ENCODE measurements at places on chromosomes 5 and 9. TPM values are rescaled to one million over a fixed set of nuclear protein-coding genes. Genes with fewer than 3 reads are reported as not detected.

Gene SLC34A1
- total RNA-seq: 0.43 TPM

Gene SIL1
- 70.8 TPM for total RNA-seq

Gene PPP3R2
- total RNA-seq: not detected

Gene SUSD3
- total RNA-seq: 1.7 TPM

Gene PGM5
- under 0.01 TPM for total RNA-seq

Gene SLC6A3
- not detected for total RNA-seq

Gene FAM200C
- total RNA-seq: 2.6 TPM

Gene TRIP13
- total RNA-seq: 7.5 TPM

Gene SNCB
- not detected for total RNA-seq

Gene TMEM215
- total RNA-seq: not detected

Gene PCDH12
- total RNA-seq: not detected

Gene PCDHGB2
- not detected for total RNA-seq

Gene PDE8B
- total RNA-seq: not detected

Gene STPG3
- not detected for total RNA-seq

Gene ROR2
- 0.24 TPM for total RNA-seq

Gene NXNL2
- 1.2 TPM for total RNA-seq

Gene MIGA2
- 18.8 TPM for total RNA-seq

Gene CXCL14
- 1.1 TPM for total RNA-seq

Gene BASP1
- total RNA-seq: 116 TPM

Gene GPR151
- not detected for total RNA-seq

Gene FOXI1
- not detected for total RNA-seq

Gene PCDHGB7
- 3.4 TPM for total RNA-seq

Gene URM1
- total RNA-seq: 30.5 TPM

Gene HSDL2
- total RNA-seq: 40.1 TPM

Gene EPB41L4B
- total RNA-seq: 31.5 TPM

Gene ST8SIA4
- under 0.01 TPM for total RNA-seq

Gene EIF4E1B
- total RNA-seq: not detected

Gene SOX30
- total RNA-seq: not detected

Gene DMRT3
- total RNA-seq: not detected

Gene INSL4
- not detected for total RNA-seq

Gene TTF1
- 10.4 TPM for total RNA-seq

Gene POU5F2
- 0.43 TPM for total RNA-seq

Gene C1QTNF2
- not detected for total RNA-seq

Gene PDE6A
- under 0.01 TPM for total RNA-seq

Gene OGN
- total RNA-seq: not detected

Gene DNAI1
- total RNA-seq: not detected
